SJSA1 (cell line): ENCODE measurements at places on chromosomes 1 and 21.

DNA sequence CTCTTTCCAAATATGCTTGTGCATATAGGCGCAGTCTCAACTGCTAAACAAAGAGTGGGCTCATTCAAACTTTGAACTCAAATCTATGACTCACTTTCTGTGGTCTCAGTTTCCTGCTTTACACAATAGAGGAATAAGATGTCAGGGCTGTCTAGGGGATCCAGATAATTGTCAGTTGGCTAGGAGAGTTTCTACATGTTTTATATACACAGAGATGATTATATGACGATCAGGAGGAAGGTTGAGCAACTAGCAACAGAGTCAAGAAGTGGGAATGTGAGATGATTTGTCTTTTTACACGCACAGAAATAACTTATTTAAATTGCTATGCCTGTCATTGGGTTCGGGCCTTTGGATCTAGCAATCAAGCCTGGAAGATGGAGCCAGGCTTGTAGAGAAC lies 299.4 kb upstream of the LYPLAL1 start:
- peak; percentile 84 for DNase-seq

DNA sequence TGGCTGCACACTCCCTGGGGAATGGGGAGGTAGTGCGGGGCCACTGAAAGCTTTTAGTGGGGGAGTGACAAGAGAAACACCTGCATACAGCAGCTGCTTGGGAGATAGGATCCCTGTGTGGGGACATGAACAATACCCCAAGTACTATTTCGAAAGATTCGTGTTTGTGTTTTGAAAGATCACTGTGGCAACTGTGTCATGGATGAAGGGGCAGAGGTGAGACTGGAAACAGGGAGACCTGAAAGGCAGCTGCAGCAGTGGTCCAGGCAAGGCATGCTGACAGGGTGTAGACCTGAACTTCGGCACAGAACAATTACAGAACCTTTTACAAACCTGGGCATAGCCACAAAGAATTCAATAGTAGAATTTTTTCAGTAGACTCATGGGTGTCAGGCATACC lies 32.9 kb downstream of the TENT5C start:
- DNase-seq = no peak

DNA sequence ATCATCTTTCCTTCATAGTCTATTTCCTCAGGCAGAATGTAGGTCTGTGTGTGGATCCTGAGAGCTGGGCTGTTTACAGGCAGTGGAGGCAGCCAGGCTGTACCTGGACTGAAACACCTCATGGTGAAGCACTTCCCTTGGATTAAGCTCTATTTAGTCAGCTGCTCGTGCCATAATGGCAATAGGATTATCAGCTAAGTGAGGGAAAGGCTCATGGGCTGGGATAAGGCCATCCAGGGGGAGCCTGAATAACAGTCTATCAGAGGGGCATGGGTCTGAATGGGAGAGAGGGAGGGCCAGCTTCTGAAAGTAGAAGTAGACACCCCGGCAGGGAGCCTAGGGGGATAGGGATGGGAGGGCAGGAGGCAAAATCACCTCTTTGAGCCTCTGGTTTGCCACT lies 8.3 kb downstream of the RNASEL start:
- DNase-seq = no peak

DNA sequence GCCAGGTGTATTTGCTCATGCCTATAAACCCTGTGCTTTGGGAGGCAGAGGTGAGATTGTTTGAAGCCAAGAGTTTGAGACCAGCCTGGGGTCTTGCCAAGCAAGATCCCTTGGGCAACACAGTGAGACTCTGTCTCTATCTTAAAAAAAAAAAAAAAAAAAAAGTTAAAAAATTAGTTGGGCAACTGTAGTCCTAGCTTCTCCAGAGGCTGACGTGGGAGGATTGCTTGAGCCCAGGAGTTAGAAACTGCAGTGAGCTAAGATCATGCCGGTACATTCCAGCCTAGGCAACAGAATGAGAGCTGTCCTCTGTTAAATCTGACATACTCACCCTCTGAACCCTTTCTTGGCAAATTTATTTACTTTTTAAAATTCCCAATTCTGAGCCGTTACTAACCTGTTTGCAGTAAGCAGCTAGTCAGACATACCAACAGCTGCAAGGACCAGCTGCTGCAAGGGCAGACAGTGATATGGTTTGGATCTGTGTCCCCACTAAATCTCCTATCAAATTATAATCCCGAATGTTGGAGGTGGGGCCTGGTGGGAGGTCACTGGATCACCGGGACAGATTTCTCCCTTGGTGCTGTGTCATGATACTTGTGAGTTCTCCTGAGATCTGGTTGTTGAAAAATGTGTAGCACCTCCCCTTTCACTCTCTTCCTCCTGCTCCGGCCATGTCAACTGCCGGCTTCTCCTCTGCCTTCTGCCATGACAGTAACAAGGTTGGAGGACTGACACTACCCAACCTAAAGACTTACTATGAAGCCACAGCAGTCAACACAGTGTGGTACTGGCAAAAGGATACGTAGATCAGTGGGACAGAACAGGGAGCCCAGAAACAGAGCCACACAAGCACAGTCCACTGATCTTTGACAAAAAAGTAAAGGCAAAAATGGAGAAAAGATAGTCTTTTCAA lies 10.6 kb downstream of the PARP1 start:
- no peak for DNase-seq

GRCh38 chr1:30842697-30843354 lies 65.7 kb downstream of the SDC3 start:
- no peak for DNase-seq

DNA sequence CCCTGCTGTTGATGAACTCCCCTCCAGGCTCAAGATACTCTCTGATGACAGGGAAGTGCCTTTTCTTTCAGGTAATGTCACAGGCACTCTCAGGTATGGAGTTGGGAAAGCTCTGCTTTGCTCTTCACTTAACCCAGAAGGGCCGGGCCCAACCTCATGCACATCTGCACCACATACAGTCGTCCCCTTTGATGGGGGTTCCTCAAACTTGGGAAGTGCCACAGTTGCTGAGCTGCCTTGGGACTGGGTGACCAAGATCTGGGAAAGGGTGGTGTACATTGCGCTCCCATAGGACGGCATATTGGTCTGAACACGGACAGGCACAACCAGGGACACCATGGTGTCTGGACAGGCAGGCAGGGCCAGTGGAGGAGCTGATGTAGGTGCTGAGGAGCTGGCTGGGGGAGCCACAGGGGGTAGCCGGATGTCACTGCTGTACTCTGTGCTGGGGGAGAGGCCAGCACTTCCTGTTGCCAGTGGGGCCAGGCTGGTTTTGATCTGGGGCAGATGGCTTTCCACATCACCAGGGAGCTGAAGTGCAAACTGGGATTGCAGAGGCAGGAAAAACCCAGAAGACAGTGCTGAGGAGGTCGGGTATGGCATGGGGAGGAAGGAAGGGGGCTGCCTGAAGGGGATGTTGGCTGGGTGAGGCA lies 96.2 kb upstream of the EDN2 start:
- DNase-seq = no peak

DNA sequence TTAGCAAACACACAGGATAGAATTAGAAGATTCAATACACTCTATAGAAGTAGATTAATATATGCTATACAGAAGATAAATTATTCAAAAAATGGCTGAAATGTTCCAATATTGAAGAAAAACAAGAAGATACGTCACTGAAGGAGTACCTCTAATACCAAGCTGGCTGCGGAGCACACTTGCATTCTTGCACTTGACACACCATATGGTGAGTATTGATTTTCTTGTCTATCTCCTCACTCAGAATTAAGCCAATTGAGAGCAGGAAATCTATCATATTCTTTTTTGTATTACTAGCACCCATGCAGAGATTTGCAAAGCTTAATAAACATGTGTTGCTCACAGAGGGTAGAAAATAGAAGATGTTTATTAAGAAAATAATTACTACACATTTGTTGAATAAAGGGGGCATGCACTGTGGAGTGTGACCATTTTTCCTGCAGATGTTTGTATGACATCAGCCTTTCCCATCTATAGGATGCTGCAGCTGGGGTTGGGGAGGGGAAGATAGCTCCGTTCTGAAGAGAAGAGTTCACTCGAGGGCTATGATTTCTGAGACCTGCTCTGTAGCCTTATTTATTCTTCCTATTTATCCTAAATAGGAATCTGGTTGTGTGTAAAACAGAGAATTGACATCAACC lies 318.1 kb downstream of the HHIPL2 start:
- no peak for DNase-seq

- no peak for DNase-seq
Observed at GRCh38 chr1:63214553-63214952, 107.8 kb upstream of the FOXD3 start.

- peak; percentile 29 for DNase-seq
Observed at GRCh38 chr1:910311-910880, 13.3 kb upstream of the SAMD11 start.

GRCh38 chr1:2300851-2301606 lies 72.9 kb downstream of the SKI start:
- DNase-seq = no peak

- DNase-seq = no peak
Observed at GRCh38 chr1:11441211-11441952, 37.6 kb upstream of the DISP3 start.

DNA sequence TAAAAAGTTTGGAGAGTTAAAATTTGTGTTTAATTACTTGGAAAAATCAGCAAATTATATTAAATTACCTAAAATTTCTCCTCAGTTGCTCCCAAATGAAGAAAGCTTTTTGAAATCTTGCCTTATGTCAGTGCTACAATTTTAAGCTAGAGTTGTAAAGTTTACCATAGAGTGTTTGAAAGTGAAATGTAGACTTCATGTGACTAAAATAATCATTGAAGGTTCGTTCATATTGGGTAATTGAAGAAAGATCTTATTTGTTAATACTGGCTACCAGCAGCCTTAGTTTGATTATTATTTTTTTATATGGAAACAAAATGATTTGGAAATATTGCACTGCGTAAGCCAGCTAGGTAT lies 4.4 kb downstream of the DYRK1A start:
- no peak for DNase-seq

DNA sequence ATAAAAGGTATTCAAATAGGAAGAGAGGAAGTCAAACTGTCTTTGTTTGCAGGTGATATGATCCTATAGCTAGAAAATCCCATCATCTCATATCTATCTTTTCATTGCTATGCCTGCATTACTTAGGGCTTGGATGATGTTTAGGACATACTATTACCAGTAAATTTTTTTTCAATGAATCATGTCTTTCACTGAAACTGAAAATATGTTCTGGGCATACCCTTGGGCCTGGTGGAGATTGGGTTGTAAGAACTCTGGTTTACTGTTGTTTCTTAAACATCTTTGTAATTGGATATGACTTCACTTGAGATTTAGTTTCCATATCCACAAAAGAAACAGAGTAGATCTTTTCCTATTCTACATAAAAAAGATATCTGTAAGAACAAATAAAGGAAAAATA lies 502.2 kb upstream of the PRMT6 start:
- no peak for DNase-seq

GRCh38 chr1:230878591-230878990 lies 10.3 kb upstream of the C1orf198 start:
- no peak for DNase-seq

- DNase-seq = no peak
Observed at GRCh38 chr1:153238527-153238926, 21.0 kb upstream of the LORICRIN start.

DNA sequence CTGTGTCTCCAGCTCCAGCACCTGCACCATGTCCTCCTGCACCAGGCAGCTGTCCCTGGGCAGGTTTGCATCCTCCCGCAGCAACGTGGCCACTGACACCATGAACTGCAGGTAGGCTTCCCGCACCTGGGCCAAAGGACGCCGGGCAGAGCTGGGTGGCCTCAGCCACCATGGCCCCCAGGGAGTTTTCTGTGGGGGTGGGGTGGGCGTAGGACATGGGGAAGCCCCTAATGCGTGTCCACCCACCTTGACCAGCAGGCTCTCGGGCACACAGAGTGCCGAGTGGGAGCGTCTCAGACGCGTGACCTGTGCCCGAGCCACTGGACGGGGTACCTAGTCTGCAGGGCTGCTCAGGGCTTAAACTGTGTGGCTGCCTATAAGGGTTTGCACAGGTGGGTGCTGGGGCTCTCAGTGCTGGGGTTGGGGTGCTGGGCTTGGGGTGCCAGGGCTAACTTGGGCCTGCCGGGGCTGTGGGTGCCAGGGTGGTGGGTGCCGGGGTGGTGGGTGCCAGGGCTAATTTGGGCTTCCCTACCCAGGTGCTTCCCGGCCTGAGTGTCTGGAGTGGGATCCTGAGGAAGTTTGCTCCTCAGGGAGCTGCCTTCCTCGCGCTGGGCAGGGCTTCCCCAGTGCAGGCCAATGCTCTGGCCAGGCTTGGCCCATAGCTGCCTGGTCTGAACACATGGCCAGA lies 17.7 kb downstream of the PRXL2B start:
- no peak for DNase-seq

GRCh38 chr21:35559128-35559828 lies 501.0 kb downstream of the SETD4 start:
- peak; percentile 88 for DNase-seq

- DNase-seq = no peak
Observed at GRCh38 chr1:200887772-200888348, 6.8 kb upstream of the INAVA start.

DNA sequence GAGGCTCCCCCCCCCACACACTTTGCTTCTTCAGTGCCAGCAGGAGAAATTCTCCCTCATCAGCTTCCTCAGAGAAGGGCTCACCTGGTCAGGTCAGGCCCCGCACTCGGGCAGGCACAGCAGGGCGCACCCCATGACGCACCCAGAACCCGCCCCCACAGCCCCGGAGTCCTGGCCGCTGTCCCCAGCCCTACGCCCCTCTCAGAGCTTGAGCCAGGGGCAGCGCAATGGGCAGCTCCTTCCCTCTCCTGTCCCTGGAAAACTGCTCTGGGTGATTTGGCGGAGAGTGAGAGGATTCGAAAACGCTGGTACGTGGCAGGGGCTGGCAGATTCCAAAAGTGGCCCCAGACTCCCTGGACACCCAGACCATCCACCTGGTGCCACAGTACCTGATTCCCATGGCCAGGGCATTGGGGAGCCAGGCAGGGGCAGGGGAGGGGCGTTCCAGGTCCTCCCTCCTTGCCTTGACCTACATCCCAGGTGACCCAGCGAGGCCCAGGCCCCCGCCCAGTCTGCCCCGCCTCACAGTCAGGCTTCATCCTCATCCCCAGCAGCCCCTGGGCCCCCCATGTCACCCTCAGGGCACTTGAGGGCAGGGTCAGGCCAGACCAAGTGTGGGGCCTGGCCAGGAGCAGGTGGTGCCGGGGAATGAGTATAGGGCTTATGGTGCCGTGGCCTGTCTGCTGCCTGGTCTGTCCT lies 23.7 kb downstream of the RRP1 start:
- DNase-seq = no peak

DNA sequence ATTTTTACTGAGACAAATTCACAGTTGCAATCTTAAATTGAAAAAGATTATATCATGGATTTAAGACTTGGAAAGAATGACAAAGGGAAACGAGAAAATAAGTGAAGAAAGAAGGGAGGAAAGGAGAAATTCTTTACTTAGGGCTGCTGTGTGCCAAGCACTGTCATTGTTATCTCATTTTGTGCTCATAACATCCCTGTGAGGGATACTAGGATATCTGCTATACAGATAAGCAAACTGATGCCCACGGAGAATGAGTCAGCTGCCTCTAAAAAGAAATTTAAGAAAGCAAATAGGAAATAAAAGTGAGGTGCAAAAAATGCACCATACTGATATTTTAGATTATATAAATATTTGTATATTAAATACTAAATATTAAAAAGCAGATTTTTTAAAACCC lies 183.6 kb upstream of the NR5A2 start:
- no peak for DNase-seq

- DNase-seq = no peak
Observed at GRCh38 chr1:219566951-219567947, 45.7 kb downstream of the ZC3H11B start.
